ENCODE measurements at places on chromosomes 1 and 21.

DNA sequence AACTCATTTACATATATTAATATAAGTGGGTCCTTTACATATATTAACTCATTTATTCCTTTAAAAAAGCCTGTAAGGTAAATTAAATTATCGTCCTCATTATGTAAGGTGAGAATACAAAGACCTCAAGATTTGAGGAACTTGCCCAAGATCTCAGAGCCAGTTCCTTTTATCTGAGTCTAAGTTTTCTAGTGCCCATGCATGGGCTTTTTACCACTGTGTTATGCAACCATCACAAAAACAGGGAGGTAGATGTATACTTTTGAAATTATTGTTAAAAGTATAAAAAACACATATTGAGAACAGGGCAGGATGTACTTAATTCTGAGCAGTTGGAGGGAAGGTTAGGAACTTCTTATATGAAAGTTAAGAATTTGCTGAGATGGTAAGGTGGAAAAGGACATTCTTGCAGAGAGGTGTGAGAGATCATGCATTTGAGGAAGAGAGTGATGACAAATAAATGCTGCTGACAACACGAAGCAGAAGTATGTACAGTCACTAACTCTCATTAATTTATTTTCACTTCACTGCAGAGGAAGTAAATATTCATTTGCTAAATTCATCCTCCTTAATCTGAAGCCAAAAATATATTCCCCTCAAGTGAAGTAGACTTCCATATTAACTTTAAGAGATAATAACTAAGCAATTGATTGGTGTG is 28.9 kb upstream of the LYPLAL1 start:
- ATAC-seq, result no peak

- no peak for ATAC-seq
Measured at GRCh38 chr1:186925881-186926669, 97.3 kb downstream of the PLA2G4A start.

DNA sequence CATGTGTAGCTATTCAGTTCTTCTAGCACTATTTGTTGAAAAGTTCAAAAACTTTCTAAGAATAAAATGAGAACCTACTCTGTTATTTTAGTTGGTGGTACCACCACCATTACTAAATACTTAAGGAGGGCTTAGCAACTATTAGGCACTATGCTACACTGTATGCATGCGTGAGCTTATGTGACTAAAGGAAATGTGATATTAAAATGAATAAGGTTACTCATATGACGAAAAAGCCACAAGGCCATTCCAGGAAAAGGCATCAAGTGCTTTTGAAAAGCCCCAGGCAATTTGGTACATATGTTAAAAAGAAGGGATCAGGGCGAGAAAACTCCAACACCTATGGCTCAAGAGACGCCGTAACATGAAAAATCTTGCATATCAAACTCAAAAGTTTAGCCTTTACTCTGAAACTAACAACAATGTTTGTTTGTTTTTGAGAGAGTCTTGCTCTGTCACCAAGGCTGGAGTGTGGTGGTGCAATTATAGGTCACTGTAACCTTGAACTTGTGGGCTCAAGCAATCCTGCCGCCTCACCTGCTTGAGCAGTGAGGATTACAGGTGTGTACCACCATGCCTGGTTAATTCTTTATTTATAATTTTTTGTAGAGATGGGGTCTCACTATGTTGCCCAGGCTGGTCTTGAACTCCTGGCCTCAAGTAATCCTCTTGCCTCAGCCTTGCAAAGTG is 42.5 kb downstream of the EPRS1 start:
- no peak for ATAC-seq

GRCh38 chr1:156692925-156693847 is 12.2 kb downstream of the CRABP2 start:
- ATAC-seq, result no peak

DNA sequence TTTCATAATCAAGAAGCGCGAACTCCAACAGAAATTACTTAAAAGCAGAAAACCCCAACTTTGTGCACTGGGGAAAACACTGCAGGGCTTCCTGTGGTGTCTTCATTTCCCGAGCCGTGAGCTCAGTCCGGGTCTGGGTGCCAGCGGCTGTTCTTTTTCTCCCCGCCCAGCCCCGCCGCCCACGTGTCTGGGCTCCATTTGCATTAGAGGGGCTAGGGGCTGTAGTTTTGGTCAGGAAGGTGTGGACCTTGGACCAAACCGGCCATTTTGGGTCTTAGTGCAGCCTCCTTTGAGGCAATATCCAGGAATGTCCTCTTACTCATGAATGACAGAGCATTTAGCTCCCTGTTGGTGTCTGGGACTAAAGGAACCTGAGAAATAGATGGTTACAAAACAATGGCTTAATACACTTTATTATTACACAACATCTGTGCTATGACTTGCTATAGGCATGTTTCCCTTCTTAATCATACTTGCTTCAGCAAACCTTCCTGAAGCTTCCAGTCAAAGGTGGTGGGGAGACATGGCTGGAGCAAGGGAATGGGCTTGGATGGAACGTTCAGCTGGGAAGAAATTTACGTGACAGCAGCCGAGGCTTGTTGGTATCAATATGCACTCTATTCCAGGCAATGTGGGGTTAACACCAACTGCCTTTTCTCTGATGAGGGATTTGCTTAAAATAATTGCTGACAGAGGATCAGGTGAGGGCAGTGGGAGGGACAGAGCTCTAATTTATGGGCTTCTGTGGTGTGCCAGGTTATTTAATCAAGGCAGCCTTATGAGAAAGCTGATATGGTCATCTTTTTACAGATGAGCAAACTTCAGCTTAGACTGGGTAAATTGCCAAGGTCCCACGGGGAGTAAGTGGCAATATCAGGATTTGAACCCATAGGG is 1.1 kb downstream of the AGTRAP start:
- ATAC-seq, result peak; percentile 68

GRCh38 chr1:206463911-206464310 is 6.4 kb upstream of the IKBKE start:
- ATAC-seq, result no peak

DNA sequence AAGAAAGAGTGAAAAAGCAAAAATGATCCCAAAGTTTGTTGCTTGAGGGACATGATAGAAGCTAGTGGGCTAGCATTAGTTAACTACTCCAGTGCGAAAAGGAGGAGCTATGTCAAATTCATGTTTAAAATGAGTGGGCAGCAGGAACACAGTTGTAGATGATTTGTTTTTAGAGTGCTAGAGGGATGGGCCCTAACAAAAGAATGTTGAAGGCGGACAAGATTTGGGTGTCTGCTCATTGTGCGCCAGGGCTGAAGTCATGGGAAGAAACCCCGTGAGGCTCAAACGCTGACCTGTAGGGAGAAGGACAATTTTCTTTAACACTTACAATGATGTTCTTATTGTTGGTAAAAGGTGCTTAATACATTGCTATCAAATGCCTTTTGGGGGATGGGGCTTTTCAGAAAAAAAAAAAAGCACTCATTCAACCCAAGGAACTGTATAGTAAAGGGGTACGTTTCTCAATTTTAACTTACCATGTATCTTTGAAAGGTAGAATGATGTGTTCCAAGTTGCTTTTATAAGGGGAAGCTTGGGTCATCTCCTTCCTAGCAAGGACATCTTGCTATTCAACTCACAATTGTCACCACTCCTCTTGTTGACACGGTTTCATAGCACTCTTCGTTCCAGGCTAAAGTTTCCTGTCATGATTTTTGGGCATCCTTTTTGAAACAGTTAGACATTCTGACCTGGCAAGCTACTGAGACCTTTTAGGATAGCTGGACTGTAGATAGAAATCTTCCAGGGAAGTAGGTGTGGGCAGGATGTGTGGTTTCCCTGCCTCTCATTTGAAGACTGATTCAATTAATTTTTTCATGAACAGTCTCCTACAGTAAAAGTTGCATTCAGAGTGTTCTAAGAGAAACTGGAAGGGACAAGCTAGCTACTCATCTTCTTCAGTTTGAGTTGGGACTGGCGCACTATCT is 53.0 kb upstream of the CNN3 start:
- ATAC-seq, result peak; percentile 34

- no peak for ATAC-seq
Measured at GRCh38 chr1:165431079-165431478, 13.8 kb downstream of the RXRG start.

GRCh38 chr21:16605597-16605996 is 875.8 kb downstream of the USP25 start:
- ATAC-seq, result no peak

DNA sequence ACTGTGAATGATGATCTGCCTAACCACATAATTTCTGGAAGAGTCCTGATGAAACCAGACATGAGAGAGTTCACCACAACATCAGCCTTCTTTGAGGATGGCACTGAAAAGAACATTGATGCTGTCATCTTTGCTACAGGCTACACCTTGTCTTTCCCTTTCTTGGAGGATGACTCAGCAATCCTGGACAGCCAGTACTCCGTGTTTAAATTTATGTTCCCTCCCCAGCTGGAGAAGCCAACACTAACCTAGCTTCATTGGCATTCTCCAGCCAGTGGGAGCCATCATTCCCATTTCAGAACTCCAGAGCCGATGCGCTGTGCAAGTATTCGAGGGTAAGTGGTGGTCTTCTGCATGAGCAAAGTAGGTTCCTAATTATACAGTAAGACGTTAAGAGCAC is 164.1 kb upstream of the POGK start:
- no peak for ATAC-seq

DNA sequence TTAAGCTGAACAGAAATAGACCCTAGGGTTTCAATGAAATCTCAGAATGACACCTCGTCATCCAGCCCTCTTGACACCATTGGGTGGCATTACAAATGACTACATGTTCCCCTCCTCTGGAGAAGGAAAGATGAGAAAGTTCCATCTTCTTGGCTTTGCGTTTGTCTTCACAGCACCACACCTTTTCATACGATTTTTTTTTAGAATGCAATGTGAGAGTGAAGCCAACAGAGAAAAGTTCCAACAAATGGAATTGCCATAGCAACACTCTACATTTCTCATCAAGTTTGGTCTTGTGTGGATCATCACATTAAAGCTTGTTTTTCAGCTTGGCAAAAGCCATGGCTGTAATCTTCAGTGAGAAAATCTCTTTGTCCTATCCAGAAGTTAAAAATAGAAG is 183.4 kb upstream of the SNX7 start:
- peak; percentile 37 for ATAC-seq

DNA sequence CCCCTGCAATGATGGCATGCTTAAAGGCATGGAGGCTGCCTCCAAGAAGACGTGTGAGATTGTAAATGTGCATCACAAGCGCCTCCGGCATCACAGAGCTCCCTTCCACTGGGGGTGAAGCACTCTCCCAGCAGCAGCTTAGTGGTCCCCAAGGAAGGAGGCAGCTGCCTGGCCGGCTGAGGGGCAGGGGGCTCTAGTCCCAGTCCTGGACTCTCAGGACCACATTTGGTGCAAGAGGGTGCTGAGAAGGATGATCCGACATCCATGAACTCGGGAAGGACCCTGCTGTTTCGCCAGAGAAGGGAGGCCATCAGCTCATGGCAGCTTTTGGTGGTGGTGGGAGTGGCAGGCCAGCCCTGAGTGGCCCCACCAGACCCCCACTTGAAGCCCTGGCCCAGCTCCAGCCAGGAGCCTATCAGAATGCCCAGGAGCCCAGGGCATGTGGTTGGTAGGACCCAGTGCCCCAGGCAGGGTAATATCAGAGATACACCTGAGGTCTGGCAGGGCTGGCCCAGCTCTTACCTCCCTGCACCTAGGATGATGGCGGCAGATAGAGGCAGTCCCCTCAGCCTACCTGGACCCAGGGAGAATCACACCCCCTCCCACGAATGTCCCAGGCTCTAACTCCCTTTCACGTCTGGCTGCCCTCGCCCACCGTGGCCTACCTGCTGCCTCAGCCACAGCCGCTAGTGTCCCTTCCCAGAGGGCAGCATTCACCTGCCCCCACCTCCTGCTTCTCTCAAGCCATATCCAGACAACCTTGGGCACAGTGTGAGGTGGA is 2.4 kb upstream of the WNT9A start:
- no peak for ATAC-seq

GRCh38 chr1:116352349-116352813 is 20.7 kb upstream of the ATP1A1 start:
- no peak for ATAC-seq

DNA sequence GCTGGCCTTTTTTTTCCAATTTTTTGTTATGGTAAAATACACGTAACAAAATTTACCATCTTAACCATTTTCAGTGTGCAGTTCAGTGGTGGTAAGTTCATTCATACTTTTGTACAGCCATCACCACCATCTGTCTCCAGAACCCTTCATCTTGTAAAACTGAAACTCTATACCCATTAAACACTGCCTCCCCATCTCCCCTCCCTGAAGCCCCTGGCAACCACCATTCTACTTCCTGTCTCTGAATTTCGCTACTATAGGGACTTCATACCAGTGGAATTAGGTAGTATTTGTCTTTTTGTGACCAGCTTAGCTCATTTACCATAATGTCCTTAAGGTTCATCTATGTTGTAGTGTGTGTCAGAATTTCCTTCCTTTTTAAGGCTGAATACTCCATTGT is 8.7 kb downstream of the PKNOX1 start:
- ATAC-seq, result no peak

DNA sequence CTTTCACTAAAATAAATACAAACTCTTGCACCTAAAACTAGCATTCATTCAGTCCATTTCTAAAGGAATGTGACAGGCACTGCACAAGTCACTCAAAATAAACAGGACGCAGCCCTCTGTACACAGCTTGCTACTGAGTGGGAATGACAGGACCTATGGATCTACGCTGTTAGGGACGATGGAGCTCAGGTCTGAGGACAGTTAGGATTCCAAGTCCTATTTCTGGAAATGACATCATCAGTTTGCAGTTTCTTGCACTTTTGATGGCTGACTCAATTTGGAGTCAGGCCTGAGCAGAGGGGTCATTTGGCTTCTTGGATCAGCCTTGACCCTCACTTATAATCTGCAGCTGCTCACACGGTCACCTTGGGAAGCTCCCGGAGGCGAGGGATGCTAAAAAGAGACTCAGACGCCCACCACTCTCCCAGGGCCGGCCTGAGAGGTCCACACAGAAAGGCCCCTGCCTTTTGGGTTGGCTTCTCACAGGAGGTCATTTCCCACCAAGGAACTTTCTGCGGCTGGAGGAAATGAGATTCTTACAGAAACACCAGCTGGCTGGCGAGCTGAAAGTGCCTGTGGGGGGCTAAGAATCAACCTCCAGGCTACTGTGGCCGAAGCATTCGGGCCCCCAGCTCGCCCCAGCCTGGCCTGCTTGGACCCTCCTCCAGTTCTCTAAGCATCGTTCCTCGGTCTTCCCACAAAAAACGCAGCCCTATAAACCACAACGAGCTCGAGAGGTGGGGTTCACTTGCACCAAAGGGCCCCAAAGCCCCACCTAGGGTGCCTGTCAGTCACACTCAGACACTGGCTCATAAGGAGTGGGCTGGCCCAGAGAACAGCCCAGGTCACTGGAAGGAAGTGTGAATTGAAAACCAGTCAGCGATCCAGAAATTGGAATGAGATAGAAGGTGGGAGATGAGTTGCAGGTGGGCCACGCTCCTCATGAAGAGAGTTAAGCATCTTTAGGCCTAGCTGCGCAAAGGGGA is 8.9 kb upstream of the PDE9A start:
- no peak for ATAC-seq

Measured in SK-N-SH treated with all-trans-retinoic acid at 6 μM for 48 hours (cell line).